D341Med (cell line): ENCODE measurements at places on chromosomes 7 and 10.
A peak's percentile ranks its signal among the peaks of the same experiment; 100 is the strongest.

- no peak for DNase-seq
These were observed 94.0 kb downstream of the CYTH3 start for GRCh38 chr7:6178298-6179029.

- DNase-seq = no peak
These were observed 63.7 kb upstream of the LAMB4 start for GRCh38 chr7:108193594-108194498.

DNA sequence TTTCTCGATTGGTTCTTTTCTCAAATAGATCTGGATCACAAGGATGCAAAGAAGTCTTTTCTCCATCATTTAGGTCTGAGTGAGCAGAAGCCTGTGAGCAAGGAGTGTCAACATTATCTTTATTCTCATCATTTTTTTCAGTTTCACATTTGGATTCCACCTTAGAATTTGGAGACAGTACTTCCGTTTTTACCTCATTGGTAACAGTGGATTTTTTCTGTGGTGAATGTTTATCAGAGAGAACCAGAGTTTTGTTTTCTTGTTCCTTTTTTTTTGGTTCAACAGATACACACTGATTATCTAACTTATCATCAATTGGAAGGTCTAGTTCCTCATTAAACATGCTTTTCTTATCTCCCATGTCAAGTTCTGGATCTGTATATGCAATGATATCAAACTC is 151.3 kb downstream of the GALNT11 start:
- DNase-seq = no peak

DNA sequence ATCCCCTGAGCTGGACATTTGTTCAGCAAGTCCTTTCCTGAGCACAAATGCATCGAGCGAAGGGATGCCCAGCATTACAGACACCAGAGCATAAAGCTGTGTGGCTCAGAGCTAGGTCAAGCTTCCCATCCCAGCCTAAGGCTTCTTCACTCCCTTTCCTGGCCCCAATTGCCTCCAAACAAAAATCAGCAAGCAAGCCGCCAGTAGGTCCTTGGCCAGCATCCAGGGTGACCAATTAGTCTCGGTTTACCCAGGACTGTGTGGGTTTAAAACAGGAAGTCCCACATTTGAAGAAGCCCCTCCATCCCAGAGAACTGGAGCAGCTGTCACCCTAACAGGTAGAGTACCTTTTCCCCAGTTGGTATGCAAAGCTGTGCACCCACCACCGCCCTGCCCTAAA is 51.2 kb downstream of the PRKAG2 start:
- no peak for DNase-seq

- no peak for DNase-seq
These were observed 289.7 kb downstream of the PLXDC2 start for GRCh38 chr10:20105931-20106330.

GRCh38 chr10:29392376-29393021 is 103.6 kb downstream of the LYZL1 start:
- DNase-seq = peak; percentile 57
